ENCODE measurements at places on chromosomes 12 and 14. TPM values are rescaled to one million over a fixed set of nuclear protein-coding genes. Genes with fewer than 3 reads are reported as not detected.

DNA sequence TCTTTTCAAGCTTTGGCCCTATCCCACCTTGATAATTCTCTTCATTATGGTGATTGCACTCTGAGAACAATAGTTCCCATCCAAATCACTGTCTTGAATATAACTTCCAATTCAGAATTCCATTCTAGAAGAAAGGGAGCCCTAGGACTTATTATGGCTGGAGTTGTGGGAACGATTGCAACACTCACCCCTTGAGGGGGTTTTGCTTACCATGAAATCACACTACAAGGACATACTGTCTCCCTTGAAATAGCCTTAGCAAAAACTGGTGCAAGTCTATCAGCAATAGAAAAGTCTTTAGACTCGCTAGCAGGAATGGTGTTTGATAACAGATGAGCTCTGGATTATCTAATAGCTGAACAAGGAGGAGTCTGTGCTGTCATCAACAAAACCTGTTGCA is 31.4 kb upstream of the OXA1L start:
- no peak for DNase-seq

GRCh38 chr14:75341620-75342019 is 63.0 kb downstream of the FOS start:
- DNase-seq: no peak

GRCh38 chr12:47159348-47159747 is 79.6 kb upstream of the AMIGO2 start:
- no peak for DNase-seq

GRCh38 chr14:69796797-69797500 is at the start of gene SLC10A1:
TSS of gene SLC10A1 (minus strand) at chr14:69797241. CDS start at chr14:69797155, 86 bp downstream.
- no peak for DNase-seq

- DNase-seq: no peak
Observed at GRCh38 chr12:69385038-69385437, 25.5 kb downstream of the YEATS4 start.

The KLRB1 gene
- polyA plus RNA-seq: 6.2 TPM

The FAR2 gene
- 40.9 TPM for polyA plus RNA-seq

The RASSF9 gene
- 16.1 TPM for polyA plus RNA-seq

The AKAP5 gene
- 7.2 TPM for polyA plus RNA-seq

The TSPAN19 gene
- polyA plus RNA-seq: 1.0 TPM

All from right renal cortex interstitium (tissue), 3 donors.